ENCODE measurements at places on chromosomes 5 and 9.

DNA sequence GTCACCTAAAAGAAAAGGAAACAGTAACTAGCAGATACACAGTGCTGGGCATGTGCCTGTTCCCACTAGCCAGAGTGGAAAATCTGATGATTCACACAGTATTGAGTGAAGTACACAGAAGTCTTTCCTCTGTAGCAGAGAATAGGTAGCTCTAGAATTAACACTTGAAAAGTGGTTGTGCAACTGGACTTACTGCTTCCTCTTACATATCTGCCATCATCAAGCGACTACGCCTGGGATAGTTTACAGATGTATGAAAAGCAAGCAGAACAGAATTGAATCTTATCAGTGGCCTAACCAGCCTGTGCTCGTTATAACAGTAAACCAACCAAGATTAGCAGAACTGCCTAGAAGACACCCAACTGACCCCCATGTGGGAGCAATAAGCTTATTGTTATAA is 130.6 kb downstream of the DTWD2 start:
- peak; percentile 91 for ATAC-seq

- ATAC-seq, result no peak
Measured at GRCh38 chr9:80233906-80234305, 662.1 kb downstream of the TLE4 start.

DNA sequence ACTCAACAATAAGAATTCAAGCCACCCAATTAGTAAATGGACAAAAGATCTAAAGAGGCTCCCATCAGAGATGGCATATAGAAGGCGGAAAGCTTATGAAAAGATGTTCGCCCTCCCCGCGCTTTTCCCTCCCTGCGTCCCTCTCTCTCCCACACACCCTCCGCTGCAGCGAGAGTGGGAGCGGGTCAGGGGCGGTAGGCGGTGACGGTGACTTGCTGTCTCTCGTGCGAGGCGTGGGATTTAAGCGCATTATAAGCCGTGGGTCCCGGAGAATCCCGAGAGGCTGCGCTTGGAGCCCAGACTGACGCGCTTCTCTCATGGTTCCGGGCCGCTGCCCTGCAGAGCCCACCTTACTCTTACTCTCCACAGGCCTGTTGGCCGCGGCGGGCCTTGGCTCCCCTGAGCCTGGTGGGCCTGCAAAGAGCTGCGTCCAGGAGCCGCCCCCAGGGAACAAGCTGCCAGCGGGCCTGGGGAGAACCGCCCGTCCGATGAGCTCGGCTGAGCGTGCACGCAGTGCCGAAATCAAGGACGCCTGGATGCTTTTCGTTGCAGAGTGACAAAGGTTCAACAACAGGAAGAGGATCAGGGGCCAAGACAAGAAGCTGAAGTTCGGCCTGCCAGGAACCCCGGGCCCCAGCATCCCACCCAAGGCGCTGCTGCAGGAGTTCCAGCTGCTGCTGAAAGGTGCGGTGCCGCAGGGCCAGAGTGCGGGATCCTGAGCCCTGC is 42.6 kb upstream of the BICD2 start:
- ATAC-seq, result no peak

GRCh38 chr9:125854553-125855275 is 107.5 kb downstream of the PBX3 start:
- ATAC-seq, result no peak

GRCh38 chr9:25677301-25678146 is 720 bp downstream of the TUSC1 start:
- peak; percentile 94 for ATAC-seq

GRCh38 chr9:134534661-134535080 is 106.9 kb upstream of the COL5A1 start:
- no peak for ATAC-seq

GRCh38 chr5:135087950-135088349 is 53.9 kb upstream of the PITX1 start:
- no peak for ATAC-seq

DNA sequence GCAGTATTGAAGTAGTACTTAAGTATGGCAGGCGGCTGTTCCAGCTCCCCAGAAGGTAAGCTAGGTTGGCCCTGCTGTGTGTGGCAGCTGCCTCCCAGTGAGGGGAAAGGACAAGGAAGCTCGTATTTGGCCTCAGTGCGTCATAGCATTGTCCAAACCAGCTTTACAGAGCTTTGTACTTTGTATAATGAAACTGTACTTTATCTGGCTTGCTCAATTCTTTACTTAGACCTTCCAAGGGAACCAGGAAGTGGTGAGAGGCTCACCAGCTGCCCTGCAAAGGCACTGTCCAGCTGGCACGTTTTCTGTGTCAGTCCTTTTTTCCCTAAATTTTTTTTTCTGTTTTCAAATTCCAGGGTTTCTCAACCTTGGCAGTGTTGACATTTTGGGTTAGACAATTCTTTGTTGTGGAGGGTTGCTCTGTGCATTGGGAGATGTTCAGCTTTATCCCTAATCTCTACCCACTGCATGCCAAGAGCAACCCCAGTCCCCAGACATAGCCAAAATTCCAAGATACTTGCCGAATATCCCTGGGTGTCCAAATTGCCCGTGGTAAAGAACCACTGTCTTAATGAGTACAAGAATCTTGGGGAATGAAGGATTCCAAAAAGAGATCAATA is 474.5 kb downstream of the LRRC70 start:
- ATAC-seq, result no peak

DNA sequence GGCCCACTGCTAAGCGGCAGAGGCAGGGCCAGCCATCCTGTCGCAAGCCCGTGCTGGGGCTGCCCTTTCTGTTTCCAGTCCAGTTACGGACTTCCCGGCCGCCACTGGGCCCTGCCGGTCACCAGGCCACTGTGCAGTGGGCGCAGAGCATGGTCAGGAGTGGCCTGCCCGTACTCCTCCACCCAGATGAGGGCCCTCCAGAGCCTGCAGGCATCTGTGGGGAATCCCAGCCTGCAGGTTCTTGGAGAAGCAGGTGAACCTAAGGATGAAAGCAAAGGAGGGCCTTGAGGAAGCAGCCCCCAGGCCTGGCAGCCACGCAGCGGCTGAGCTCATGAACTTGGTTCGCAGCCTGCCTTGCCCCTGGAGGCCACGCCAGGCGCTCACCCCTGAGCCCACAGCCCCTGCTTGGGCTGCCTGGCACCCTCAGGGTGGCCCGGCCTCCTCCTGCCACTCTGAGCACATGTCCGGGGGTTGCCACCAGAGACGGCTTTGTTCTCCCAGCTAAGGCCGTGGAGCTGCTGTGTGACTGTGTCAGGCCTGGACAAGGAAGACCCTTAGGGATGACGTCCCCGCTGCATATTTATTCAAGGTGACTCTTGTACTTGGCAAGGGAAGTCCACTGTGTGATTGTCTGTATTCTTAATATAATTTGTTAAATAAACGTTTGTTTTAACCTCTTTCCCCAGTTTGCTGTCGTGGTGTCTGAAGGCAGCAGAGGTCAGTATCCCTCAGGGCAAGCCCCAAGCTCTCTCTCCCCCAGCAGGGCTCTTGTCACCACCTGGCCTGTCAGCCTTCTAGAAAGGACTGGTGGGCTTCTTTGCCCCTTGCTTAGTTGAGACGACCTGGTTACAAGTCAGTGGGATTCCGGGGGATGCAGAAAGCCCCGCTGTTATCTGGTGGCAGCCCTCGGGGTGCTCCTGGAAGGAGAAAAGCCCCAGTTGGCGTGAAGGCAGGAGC is 107.1 kb upstream of the LMX1B start:
- ATAC-seq, result no peak

GRCh38 chr5:127031147-127031862 is 947 bp upstream of the MARCHF3 start:
- ATAC-seq, result peak; percentile 1

- ATAC-seq, result no peak
Measured at GRCh38 chr5:375336-375920, 53.9 kb downstream of the AHRR start.

GRCh38 chr9:120961936-120962335 is 35.3 kb upstream of the TRAF1 start:
- no peak for ATAC-seq

GRCh38 chr9:120394058-120394669 is 185.8 kb downstream of the CDK5RAP2 start:
- no peak for ATAC-seq

- no peak for ATAC-seq
Measured at GRCh38 chr5:55222985-55223811, 3.9 kb downstream of the MCIDAS start.

- no peak for ATAC-seq
Measured at GRCh38 chr9:98120476-98120875, 1.5 kb upstream of the TRIM14 start.

DNA sequence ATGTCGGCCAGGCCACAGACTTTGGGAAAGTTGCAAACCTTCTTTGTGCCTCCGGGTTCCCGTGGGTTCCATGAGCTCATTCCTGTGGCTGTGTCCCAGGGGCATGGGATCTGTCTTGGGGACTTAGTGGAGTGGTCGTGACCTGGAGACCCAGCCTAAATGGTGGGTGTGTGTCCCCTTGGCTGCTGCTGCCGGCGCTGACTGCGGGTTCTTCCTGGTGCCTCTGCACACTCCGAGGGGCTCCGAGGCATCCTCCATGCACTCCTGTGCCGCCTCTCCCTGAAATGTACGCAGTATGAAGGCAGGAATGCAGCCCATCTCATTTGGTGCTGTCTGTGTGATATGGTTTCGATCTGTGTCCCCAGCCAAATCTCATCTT is 21.0 kb upstream of the SLC2A6 start:
- ATAC-seq, result no peak

- ATAC-seq, result no peak
Measured at GRCh38 chr5:53817183-53817582, 256.7 kb downstream of the NDUFS4 start.

GRCh38 chr5:122150215-122150614 is 20.9 kb downstream of the ZNF474 start:
- ATAC-seq, result no peak

DNA sequence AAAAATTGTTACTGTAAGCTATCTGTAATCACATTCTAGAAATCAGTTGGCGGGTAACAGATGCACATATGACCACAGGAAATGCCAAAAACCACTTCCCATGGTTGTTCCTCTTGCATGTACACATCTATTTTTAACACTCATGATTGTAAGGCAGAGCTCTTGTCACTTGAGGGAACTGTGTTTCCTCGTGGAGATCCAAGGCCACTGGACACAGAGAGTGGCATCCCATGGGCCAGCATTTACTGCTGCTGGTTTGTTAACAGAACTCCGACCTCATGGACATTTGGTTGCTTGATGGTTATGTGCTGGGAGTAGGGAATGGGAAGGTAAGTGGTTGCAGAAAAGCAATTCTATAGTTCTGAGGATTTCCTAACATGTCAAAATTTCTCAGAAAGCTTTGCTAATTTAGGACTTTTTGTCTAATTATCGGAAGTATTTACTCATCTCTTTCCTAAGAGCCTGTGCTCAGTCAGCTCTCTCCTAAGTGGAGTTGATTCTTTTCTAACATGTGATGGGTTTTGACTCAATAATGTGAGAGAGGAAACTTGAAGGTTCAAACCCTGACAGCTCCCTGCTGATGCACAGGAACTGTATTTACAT is 202.0 kb upstream of the NR3C1 start:
- ATAC-seq, result peak; percentile 23

GRCh38 chr5:16564248-16564867 is 52.4 kb downstream of the RETREG1 start:
- no peak for ATAC-seq

DNA sequence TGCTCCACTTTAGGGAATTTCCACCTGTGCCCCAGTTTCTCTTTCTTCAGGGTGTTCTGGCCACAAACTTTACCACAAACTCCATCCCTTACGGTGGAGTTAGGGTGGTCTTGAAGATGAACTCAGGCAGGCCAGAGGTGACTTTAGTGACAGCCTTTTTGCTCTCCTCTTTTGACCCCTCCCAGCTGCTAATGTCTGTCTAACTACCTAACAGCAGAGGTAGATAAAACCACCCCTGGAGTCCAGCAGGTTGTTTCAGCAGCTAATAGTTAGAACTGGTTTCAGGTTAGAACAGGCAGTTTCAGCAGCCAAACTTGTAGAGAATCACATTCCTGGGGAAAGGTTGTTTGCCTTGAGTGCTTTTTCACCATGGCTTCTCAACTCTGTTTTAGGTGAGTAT is 971.3 kb upstream of the CDH18 start:
- no peak for ATAC-seq

DNA sequence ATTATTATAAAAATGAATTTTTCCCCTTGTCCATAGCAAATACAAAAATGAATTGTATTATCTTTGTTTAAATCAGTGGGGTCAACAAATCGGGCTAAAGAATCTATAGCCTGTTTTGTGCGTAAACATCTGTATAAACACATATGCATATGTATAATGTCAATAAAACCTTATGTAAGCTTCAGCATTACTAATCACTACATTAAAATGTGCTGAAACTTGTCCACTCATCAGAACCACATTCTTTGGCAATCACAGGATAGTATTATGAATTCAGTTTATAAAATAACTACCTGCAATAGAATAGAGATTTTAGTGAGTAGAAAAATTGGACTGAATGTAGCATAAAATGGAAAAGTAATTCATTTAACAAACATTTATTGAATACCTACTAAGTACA is 30.6 kb downstream of the RGMB start:
- ATAC-seq, result peak; percentile 47

- ATAC-seq, result no peak
Measured at GRCh38 chr9:84736081-84736480, 66.6 kb downstream of the NTRK2 start.

DNA sequence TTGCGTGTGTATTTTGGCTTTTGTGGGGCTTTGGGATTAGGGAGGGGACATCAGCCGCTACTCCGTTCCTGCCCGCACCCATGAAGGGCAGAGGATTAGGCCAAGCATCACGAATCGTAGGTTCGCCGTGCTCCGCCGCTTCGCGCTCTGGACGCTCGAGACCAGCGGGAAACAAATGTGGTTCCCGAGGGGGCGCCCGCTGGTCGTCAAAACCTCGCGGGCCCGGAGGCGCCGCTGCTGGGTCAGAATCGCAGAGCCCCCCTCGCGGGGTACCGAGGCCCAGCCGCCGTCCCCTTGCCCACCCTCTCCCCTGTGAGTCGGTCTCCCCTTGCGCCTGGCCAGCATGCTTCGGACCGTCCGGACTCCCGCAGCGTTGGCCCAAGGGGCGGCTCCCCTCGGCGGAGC is 2.3 kb upstream of the PAX5 start:
- no peak for ATAC-seq

GRCh38 chr5:128796506-128796905 is 168.8 kb upstream of the SLC27A6 start:
- ATAC-seq, result no peak

- ATAC-seq, result no peak
Measured at GRCh38 chr5:169901896-169902295, 78.4 kb downstream of the INSYN2B start.

DNA sequence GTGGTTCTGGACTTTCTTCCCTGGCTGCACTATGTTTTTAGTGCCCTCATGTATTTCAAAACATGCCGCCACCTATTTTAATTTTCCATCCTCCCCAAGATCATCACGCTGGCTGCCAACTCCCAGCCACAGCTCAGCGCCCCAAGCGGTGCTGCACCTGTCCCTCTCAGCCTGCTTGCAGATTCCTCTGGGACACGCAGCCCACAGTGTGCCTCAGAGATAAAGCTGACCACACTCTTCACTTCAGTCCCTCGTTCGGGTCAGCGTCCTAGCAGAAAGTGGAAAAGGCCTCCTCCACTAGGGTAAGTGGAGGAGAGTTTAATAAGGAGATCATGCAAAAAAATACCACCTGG is 56.2 kb upstream of the CKS2 start:
- no peak for ATAC-seq

DNA sequence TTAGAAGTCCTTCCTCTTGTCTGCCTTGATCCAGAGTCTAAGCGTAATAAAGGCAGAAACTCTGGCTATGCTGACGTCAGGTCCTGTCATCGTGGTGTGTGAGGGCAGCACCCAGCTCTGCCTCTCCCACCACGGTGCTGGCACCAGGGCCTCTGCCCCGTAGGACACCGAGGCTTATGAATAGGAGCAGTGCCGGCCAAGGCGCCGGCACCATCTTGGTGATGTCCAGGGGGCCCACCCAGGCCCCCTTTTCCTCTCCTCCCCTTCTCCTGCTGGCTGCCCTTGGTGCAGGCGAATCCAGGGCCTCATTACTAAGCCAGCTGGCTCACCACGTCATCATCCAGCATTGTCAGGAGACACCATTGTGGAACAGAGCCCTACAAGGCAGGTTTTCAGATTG is 252.3 kb downstream of the FANCC start:
- peak; percentile 40 for ATAC-seq

Measured in esophagus mucosa (tissue), 1 donor.